ENCODE measurements at places on chromosomes 5 and 9. TPM values are rescaled to one million over a fixed set of nuclear protein-coding genes. Genes with fewer than 3 reads are reported as not detected.

DNA sequence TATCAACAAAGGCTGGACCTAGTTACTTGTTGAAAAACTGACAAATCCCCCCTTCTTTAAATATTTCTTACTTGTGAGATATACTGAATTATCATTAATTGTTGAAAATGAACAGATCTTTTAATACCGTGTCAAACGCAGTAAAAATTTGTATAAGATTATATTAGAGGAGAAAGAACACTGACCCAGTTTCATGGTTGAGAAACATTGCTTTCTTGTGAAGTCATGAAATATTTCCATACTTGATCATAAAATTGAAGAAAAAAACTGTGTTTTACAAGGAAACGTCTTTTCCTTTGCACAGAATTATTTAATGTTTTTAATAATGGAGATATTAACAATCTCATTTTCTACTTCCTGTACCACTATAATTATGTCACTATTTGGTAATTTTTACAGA lies 45.8 kb downstream of the MOCS2 start:
- DNase-seq: no peak

DNA sequence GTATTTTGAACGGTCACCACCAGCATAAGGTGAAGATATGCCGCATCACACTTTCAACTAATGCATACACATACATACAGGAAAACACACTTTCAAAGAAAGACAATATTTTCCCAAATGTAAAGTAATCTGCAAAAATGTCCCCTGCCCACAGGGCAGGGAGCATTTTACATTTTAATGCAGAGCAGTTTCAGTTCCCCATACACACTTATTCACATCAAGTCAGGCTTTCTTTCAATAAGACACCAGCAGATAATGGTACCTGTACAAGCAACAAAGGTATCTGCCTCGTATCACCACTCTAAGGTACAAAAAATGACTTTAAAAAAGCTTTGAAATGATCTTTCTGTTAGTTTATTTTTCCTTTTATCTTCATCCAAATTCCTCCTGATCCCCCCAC lies 247.1 kb upstream of the CCNG1 start:
- DNase-seq: no peak

The PITX1 gene
- 38.5 TPM for total RNA-seq

DNA sequence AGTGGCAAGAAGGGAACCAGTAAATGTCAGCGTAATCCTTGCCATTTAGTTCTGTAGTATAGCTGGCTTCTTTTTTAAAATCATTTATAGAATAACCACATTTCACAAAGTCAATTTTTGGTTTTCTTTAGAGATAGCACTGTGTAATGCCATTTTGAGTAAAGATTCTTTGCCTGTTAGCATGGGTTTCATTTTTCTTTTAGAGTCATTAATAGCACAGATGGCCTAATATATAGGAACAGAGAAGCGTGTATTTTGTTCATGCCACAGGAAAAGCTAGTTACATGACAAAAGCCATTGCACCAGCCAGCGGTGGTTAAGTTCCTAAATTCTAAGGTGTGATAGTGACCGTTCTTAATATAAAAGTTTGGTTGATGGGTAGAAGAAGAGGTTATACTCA lies 1363.9 kb downstream of the MAT2B start:
- no peak for DNase-seq

DNA sequence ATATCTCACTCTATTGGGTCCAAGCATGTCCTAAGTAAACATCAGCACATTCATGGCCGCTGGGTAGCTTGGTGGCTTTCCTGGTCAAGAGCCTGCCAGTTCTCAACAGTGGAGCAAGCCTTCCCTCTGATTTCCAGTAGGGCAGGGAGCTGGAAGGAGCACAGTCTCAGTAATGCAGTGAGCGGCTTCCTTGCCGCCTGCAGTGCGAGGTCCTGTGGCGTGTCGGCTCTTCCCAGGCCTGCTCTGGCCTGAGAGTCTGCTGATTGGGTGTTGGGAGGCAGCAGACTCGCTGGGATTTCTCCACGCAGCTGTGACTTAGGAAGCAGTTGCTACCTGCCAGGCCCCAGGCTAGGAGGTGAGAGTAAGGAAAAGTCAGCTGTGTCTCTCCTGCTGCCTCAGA lies 51.3 kb downstream of the SPTAN1 start:
- DNase-seq: no peak

Measured in SJCRH30 (cell line).